Calu3 (cell line): ENCODE measurements at places on chromosomes 7 and 10. TPM values are rescaled to one million over a fixed set of nuclear protein-coding genes. Genes with fewer than 3 reads are reported as not detected.

The LRRC18 gene
- total RNA-seq: not detected in 2 replicates

DNA sequence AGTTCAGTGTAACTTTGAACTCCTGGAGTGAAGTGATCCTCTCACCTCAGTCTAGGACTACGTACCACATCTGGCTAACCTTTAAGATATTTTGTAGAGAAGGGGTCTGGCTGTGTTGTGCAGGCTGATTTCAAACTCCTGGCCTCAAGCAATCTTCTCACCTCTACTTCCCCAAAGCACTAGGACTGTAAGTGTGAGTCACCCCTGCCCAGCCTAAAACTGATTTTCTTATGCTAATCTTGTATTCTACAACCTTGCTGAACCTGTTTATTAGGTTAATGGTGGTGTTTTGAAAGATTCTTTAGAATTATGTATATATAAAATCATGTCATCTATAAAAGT is 58.0 kb downstream of the LCOR start:
- peak overlapping the region; percentile 57 for H3K4me3 ChIP-seq
- H3K27me3 ChIP-seq: no peaks in the 10 kb centered on the region
- DNase-seq: peak; percentile 12
- H3K36me3 ChIP-seq: peaks cover 5% of the 10 kb centered on the region
- peaks cover 23% of the 10 kb centered on the region for H3K4me1 ChIP-seq
- H3K27ac ChIP-seq: peak overlapping the region; percentile 63

DNA sequence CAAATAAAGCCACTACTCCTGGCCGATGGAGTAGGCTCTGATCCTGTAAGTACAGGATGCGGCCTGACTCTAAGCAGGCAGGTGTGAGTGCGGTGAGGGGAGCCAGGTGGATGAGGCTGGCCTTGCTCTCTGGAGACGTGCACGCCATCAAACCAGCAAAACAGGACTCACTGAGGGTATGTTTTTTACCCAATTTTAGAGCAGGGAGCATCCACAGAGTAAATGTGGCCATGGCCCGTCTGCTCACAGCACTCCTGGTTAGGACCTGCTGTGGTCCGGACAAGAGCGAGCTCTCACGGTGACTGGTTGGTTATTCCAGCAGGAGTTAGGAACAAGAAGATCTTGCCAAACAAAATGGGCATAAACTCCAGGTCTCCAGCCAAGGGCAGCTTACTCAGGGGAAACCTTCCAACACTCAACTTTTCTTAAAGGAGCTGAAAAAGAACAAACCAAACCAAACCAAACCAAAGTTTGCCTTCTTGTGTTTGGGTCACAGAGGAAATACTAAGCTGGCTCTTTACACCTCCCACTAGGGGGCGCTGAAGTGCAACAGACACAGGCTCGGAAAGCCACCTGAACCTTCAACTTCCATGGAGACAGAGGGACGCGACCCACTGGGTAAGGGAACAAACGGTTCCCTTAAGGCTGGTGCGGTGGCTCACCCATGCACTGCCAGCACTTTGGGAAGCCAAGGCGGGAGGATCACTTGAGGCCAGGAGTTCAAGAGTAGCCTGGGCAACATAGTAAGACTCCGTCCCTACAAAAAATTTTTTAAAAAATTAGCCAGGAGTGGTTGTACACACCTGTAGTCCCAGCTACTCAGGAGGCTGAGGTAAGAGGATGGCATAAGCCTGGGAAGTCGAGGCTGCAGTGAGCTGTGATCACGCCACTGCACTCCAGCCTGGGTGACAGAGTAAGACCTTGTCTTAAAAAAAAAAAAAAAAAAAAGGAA is 122.4 kb downstream of the CLEC2L start:
- H3K27me3 ChIP-seq: no peaks in the 10 kb centered on the region
- H3K36me3 ChIP-seq: peaks cover 5% of the 10 kb centered on the region

The PON3 gene
- 5.3 and 6.5 TPM in 2 replicates for total RNA-seq

GRCh38 chr10:7488418-7488829 is 77.6 kb upstream of the SFMBT2 start:
- H3K27ac ChIP-seq: no peak overlapping the region
- H3K36me3 ChIP-seq: no peaks in the 10 kb centered on the region
- peak; percentile 11 for DNase-seq
- H3K27me3 ChIP-seq: peaks cover 68% of the 10 kb centered on the region
- no peak overlapping the region for H3K4me3 ChIP-seq
- H3K4me1 ChIP-seq: no peaks in the 10 kb centered on the region

DNA sequence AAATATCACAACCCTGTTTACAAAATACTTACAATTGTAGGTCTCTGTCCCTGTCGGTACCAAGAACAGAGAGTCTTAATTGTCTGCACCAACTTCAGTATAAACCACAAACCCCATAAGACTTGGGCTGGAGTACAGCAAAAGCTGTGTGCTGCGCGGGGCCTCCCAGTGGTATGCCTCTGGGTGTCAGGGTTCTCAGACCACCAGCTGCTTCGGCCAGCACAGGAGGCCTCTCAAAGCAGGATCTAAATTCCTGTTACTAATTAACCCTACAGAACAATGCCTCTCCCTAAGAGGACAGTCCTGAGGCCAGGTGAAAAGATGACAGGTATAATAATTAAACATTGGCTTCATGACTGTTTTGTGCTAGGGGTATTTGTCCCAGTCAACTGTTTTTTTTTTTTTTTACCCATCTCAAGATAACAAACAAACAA is 957 bp upstream of the SVIL start:
- no peaks in the 10 kb centered on the region for H3K27me3 ChIP-seq
- peak overlapping the region; percentile 28 for H3K4me3 ChIP-seq
- peak overlapping the region; percentile 62 for H3K27ac ChIP-seq
- H3K4me1 ChIP-seq: peaks cover 65% of the 10 kb centered on the region

DNA sequence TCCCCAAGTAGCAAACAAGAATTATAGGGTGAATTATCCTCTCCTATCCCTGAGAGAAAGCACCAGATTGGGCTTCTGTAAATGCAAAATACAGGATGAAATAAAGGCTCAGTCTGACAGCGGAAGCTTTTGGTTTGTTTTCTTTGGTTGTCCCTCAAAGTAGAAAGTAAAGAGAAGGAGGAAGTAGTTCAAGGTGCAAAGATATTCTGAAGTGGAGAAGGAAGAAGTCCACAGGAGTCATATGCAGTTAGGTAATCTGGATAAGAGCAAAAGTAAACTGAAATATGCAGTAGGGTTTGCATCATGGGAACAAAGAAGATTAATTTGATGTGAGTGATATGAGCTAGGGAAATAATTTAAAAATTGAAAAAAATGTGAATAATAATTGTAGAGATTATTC is 1071.9 kb downstream of the CNTNAP2 start:
- no peaks in the 10 kb centered on the region for H3K27me3 ChIP-seq
- H3K36me3 ChIP-seq: no peaks in the 10 kb centered on the region
- no peak overlapping the region for H3K4me3 ChIP-seq
- H3K4me1 ChIP-seq: no peaks in the 10 kb centered on the region
- H3K27ac ChIP-seq: no peak overlapping the region

GRCh38 chr7:21927693-21928092 is 18.0 kb downstream of the CDCA7L start:
- no peak overlapping the region for H3K27ac ChIP-seq
- H3K4me1 ChIP-seq: no peaks in the 10 kb centered on the region
- no peak overlapping the region for H3K4me3 ChIP-seq
- no peaks in the 10 kb centered on the region for H3K27me3 ChIP-seq

The ZYX gene
- total RNA-seq: 114 and 119 TPM in 2 replicates

DNA sequence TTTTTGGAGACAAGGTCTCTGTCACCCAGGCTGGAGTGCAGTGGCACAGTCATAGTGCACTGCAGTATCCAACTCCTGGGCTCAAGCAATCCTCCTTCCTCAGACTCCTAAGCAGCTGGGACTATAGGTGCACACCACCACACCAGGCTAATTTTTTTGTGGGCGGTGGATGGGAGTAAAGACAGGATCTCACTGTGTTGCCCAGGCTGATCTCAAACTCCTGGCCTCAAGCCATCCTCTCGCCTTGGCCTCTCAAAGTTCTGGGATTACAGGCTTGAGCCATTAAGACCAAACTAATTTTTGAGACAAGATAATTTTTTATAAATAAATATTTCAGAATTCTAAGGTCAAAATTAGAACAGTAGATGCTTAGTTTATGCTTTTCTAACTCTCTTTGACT is 80.8 kb upstream of the CAPZA2 start:
- peak overlapping the region; percentile 93 for H3K27ac ChIP-seq
- peaks cover 55% of the 10 kb centered on the region for H3K4me1 ChIP-seq
- no peak for DNase-seq
- H3K27me3 ChIP-seq: no peaks in the 10 kb centered on the region
- H3K4me3 ChIP-seq: peak overlapping the region; percentile 9

GRCh38 chr10:29773675-29774091 is 138.9 kb upstream of the SVIL start:
- no peak overlapping the region for H3K4me3 ChIP-seq
- H3K4me1 ChIP-seq: peaks cover 18% of the 10 kb centered on the region
- no peak for DNase-seq
- peaks cover 7% of the 10 kb centered on the region for H3K36me3 ChIP-seq
- peak overlapping the region; percentile 90 for H3K27ac ChIP-seq

- H3K36me3 ChIP-seq: peaks cover 13% of the 10 kb centered on the region
- DNase-seq: no peak
- peaks cover 8% of the 10 kb centered on the region for H3K4me1 ChIP-seq
- H3K4me3 ChIP-seq: peak overlapping the region; percentile 79
Measured at GRCh38 chr7:150973571-150974451, 4.3 kb downstream of the KCNH2 start.

The SNCG gene
- total RNA-seq: 7.2 and 11.3 TPM in 2 replicates

The GJD4 gene
- total RNA-seq: not detected in 2 replicates

GRCh38 chr10:129193148-129193547 is 273.9 kb upstream of the MGMT start:
- no peak overlapping the region for H3K27ac ChIP-seq
- H3K4me1 ChIP-seq: no peaks in the 10 kb centered on the region
- H3K36me3 ChIP-seq: no peaks in the 10 kb centered on the region

GRCh38 chr10:88088441-88089340 is 225.3 kb downstream of the PTEN start:
- H3K27me3 ChIP-seq: peaks cover 8% of the 10 kb centered on the region
- no peak for DNase-seq
- H3K36me3 ChIP-seq: no peaks in the 10 kb centered on the region
- no peak overlapping the region for H3K27ac ChIP-seq
- peaks cover 9% of the 10 kb centered on the region for H3K4me1 ChIP-seq

DNA sequence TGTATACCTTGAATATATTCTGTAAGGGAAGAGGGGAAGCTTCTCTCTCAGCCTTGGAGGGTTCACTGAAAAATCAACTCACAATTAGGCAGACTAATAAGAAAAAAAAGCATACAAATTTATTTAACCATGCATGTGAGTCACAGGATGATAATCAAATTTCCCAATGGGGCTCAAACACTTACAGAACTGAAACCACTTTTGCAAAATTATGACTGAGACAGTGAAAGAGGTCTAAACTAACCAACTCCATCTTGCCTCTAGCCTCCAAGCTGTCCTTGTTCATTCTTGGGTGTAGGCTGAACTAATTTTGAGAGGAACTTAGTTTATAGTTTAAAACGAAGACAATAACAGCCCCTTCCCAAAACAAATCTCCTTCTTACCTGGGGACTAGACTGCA is 618.3 kb upstream of the AUTS2 start:
- H3K27me3 ChIP-seq: no peaks in the 10 kb centered on the region
- H3K4me1 ChIP-seq: no peaks in the 10 kb centered on the region
- no peaks in the 10 kb centered on the region for H3K36me3 ChIP-seq
- no peak overlapping the region for H3K27ac ChIP-seq
- no peak overlapping the region for H3K4me3 ChIP-seq

- H3K27ac ChIP-seq: no peak overlapping the region
- DNase-seq: no peak
- H3K4me3 ChIP-seq: no peak overlapping the region
- no peaks in the 10 kb centered on the region for H3K36me3 ChIP-seq
- peaks cover 5% of the 10 kb centered on the region for H3K4me1 ChIP-seq
Measured at GRCh38 chr10:126058507-126058906, 162.1 kb downstream of the FANK1 start.

The SRPK2 gene
- 36.9 and 40.2 TPM in 2 replicates for total RNA-seq

DNA sequence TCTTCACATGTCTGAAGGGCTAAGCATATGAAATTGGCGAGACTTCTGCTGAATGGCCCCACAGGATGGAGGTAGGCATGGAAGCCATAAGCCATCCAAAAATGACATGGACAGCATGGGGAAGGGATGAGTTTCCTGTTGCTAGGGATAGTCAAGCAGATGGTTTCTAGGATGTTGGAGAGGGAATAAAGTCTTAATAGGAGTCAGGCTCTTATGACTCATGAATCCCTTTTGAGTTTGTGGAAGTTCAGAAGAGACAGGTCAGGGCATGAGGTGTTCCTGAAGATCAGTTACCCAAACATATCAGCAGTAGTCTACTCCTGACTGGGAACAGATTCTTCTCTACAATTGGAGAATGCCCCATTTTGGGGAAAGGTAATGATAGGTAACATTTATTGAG is 243.9 kb downstream of the REEP3 start:
- H3K4me1 ChIP-seq: peaks cover 8% of the 10 kb centered on the region
- no peak for DNase-seq
- H3K27ac ChIP-seq: no peak overlapping the region

GRCh38 chr7:664997-665735 is 61.3 kb upstream of the DNAAF5 start:
- no peak for DNase-seq
- no peaks in the 10 kb centered on the region for H3K36me3 ChIP-seq
- no peak overlapping the region for H3K27ac ChIP-seq
- no peaks in the 10 kb centered on the region for H3K27me3 ChIP-seq
- no peaks in the 10 kb centered on the region for H3K4me1 ChIP-seq

The NCF1 gene
- 0.51 TPM in 1 of 2 replicates, not detected in the other for total RNA-seq

DNA sequence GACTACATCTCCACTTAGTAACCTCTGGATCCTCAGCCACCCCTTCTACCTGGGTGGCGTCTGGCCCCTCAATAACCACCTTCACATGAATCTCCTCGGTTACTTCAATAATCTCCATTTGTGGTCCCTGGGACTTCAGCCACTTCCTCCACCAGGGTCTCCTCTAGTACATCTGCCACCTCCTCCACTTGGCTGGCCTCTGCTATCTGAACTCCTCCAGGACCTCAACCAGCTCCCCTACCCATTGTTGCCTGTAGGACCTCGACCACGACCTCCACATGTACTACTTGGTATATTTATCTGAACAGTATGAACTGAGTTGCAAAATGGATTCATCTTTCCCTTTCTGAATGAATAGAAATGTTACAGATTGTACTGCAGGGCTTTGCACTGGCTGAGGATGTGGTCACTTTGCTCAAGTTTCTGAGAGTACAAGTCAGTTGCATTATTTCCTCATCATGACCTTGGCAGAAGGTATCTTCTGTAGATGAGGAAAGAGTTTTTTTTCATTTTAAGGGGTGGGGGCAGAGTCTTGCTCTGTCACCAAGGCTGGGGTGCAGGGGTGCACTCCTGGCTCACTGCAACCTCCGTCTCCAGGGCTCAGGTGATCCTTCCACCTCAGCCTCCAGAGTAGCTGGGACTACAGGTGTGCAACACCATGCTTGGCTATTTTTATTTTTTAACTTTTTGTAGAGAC is 36.0 kb downstream of the MAT1A start:
- H3K36me3 ChIP-seq: no peaks in the 10 kb centered on the region
- no peak for DNase-seq
- H3K4me1 ChIP-seq: peaks cover 8% of the 10 kb centered on the region

DNA sequence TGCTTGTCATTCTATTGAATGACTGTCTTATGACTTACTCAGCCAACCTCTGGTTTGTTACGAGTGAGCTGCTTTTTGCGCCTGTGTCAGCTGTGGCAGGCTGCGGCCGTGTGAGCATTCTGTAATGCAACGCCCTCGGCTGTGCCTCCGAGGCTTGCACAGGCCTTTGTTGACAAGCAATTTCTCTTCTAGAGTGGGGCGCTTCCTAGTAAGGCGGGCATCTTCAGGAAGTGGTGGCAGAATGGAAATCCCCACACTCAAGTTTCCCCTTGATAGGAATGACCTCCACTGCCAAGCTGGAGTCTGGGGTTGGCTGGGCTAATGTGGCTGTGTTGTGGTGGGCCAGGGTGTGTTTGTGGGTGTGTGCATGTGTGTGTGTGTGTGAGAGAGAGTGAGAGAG is 20.2 kb upstream of the TMEM178B start:
- no peak overlapping the region for H3K27ac ChIP-seq
- H3K4me1 ChIP-seq: no peaks in the 10 kb centered on the region
- DNase-seq: no peak
- no peak overlapping the region for H3K4me3 ChIP-seq
